ENCODE measurements at places on chromosomes 4 and X. TPM values are rescaled to one million over a fixed set of nuclear protein-coding genes. Genes with fewer than 3 reads are reported as not detected.

DNA sequence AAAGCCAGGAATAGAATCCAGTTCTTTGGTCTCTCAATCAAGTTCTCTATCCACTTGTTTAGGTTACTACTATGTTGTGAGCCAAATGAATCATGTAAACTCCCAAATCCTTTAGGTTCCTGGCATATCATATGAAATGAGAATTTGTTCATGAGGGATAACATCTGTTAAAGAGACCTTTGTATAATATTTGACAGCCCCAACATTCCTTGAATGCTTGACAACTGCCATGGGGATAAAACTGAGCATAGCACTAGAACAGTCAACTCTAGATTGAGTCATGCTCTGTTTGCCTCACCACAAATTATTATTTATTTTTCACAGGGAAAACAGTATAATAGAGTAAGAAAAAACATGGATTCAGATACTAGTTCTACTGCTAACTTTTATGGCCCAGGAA, 93.3 kb downstream of the NAA11 start:
- peaks cover 24% of the 10 kb centered on the region for H3K4me1 ChIP-seq
- no peak overlapping the region for H3K27ac ChIP-seq
- H3K27me3 ChIP-seq, result no peaks in the 10 kb centered on the region

DNA sequence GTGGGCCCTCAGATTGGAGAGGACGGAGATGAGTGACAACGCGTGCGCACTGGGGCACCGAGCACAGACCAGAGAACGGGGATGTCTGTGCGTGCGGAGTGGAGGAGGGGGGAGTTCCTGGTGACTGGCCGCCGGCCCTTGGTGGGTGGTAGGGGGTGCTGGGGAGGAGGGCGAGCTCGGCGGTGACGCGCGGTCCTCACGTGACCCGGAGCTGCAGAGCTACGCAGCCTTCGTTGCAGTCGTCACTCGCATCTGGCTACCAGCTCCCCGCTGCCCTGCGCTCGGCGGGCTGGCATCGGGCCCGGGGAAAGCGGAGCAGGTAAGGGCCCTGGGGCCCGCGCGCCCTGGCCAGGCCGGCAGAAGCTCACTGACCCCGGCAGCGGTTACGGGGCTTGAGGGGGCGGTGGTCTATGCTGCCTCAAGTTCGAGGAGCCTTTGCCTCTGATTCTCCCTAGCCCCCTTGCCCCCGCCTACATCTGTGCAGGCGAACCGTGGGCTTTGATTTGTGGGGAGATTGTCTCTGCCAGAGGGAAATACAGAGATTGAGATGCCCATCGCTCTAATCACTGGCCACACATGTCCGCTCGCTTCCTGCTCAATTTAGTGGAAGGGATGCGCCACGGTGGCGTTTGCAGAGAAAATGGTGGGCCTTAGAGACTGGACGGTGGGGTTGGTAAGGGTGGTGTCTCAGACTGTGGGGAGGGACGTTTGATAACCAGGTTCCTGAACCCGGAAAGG, at the start of gene ARMCX4:
Gene ARMCX4, plus strand, starts transcription at position 245 of the 738 bp plus-strand sequence. CDS start 3,134 bp downstream, outside the sequence.
- H3K4me1 ChIP-seq, result no peaks in the 10 kb centered on the region
- peaks cover 3% of the 10 kb centered on the region for H3K27me3 ChIP-seq
- peaks cover 6% of the 10 kb centered on the region for H3K36me3 ChIP-seq

DNA sequence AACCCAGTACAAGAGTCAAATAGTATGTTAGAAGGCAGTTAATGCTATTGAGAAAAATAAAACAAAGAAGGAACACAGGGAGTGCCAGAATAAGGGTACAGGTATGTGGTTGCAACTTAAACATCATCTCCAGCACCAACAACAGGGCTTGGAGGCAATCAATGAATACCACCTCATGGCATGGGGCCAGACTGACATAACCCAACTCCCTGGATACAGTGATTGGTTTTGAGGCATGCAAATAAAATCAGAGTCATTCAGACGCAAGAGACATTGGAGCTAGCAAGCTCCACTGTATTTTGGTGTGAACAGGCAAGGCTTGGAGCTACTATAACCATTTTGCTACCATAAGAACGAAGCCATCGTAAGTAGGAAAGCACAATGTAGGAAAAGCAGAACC, 56.7 kb downstream of the PPP3CA start:
- H3K27me3 ChIP-seq, result peaks cover 4% of the 10 kb centered on the region
- no peak for DNase-seq
- H3K36me3 ChIP-seq, result no peaks in the 10 kb centered on the region
- H3K4me1 ChIP-seq, result peaks cover 2% of the 10 kb centered on the region

DNA sequence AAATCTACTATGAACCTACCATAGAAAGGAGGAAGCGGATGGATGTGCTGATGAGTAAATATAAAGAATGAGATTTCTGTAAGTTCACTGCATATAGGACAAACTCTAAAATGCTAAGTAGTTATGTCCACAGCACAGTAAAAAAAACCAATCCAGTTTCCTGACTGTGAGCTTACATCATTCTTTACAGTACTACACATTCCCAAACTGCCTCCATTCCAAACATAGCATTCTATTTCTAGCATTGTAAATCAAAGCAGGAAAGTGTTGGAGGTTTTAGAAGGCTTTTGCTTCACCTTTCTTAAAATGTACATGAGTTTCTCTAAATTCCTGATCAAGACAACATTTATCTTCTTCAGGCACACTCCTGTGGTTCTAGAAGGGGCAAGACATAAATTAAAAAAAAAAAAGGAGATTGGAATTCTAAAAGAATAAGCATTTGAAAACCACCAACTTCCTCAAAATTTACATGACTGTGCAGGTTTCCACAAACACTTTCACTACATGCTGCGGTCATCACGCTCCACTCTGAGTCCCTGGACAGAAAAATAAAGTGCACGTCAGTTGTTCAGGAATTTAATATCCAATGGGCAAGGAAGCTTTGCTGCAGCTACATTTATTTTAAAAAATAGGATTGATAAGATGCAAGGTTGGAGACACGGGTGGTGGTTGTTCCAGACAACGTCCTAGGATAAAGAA, 297.6 kb upstream of the STS start:
- H3K4me1 ChIP-seq, result no peaks in the 10 kb centered on the region
- no peak overlapping the region for H3K4me3 ChIP-seq
- H3K27me3 ChIP-seq, result no peaks in the 10 kb centered on the region
- H3K36me3 ChIP-seq, result no peaks in the 10 kb centered on the region

DNA sequence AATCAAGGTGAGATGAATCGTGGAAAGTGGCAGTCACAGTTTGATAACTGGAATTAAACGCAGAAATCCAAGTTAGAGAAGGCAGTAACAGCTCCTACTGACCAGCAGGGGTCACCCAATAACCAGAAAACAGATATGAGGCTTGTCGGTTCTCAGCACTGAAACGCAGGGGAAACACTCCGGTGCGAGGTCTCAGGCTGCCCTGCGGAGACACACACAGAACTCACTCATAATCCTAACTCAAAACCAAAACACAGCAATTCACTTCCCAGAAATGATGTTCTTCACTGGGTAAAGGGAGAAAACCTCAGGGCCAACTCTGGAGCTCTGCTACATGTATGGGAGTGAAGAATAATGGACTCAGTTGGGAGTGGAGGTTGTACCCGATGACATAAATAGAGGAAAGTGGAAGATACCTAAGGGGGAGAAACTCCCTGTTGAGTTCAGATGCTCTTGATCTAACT, 384.4 kb downstream of the RAPGEF2 start:
- H3K27me3 ChIP-seq, result no peaks in the 10 kb centered on the region
- no peak overlapping the region for H3K27ac ChIP-seq
- H3K4me1 ChIP-seq, result peaks cover 20% of the 10 kb centered on the region
- H3K36me3 ChIP-seq, result peaks cover 12% of the 10 kb centered on the region
- no peak overlapping the region for H3K4me3 ChIP-seq
- DNase-seq, result peak; percentile 59

DNA sequence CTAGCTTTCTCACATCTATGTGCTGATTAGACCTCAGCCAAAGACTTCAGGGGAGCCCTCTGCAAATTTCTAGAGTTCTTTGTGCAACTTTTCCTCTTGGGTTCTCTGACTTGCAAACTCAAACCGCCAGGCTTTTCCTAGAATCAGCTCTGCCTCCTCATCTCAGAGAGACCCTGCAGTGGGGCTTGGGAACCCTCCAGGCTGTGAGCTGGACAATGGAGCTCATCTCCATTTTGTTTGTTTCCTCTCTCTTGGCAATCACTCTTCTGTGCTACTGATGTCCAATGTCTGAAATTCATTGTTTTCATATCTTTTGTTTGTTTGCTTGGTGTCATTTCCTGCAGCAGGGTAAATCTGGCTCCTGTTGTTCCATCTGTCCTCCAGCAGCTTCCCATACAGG, 33.0 kb downstream of the GYPB start:
- no peaks in the 10 kb centered on the region for H3K36me3 ChIP-seq
- no peaks in the 10 kb centered on the region for H3K27me3 ChIP-seq
- DNase-seq, result no peak
- no peak overlapping the region for H3K4me3 ChIP-seq
- peaks cover 3% of the 10 kb centered on the region for H3K4me1 ChIP-seq
- H3K27ac ChIP-seq, result no peak overlapping the region

GRCh38 chr4:52687696-52688095, 28.6 kb upstream of the USP46 start:
- no peaks in the 10 kb centered on the region for H3K27me3 ChIP-seq
- H3K4me3 ChIP-seq, result no peak overlapping the region
- H3K27ac ChIP-seq, result no peak overlapping the region
- no peaks in the 10 kb centered on the region for H3K4me1 ChIP-seq

GRCh38 chr4:3465698-3466671, 2.9 kb downstream of the DOK7 start:
- no peaks in the 10 kb centered on the region for H3K36me3 ChIP-seq
- no peak overlapping the region for H3K4me3 ChIP-seq
- peaks cover 4% of the 10 kb centered on the region for H3K4me1 ChIP-seq
- peak; percentile 28 for DNase-seq

GRCh38 chr4:76341063-76341462, 34.5 kb downstream of the STBD1 start:
- H3K4me1 ChIP-seq, result no peaks in the 10 kb centered on the region
- H3K36me3 ChIP-seq, result peaks cover 4% of the 10 kb centered on the region
- DNase-seq, result no peak
- H3K4me3 ChIP-seq, result no peak overlapping the region
- H3K27ac ChIP-seq, result no peak overlapping the region

DNA sequence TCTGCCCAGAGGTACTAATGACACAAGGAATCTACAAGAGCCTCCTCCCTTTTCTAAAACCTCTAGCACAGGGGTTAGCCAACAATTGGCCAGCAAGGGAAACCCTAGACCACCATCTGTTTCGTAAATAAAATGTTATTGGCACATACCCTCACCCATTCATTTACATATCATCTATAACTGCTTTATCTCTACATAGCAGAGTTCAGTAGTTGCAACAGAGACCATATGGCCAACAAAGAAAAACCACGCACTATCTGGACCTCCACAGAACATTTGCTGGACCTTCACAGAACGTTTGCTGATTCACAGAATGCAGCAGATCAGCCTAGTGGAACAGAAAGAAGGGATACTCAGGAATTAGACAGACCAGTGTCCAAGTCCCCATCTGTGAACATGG, 9.4 kb downstream of the SLC2A9 start:
- peaks cover 2% of the 10 kb centered on the region for H3K4me1 ChIP-seq
- no peak overlapping the region for H3K4me3 ChIP-seq
- no peak for DNase-seq
- H3K36me3 ChIP-seq, result no peaks in the 10 kb centered on the region
- no peak overlapping the region for H3K27ac ChIP-seq
- peaks cover 6% of the 10 kb centered on the region for H3K27me3 ChIP-seq

DNA sequence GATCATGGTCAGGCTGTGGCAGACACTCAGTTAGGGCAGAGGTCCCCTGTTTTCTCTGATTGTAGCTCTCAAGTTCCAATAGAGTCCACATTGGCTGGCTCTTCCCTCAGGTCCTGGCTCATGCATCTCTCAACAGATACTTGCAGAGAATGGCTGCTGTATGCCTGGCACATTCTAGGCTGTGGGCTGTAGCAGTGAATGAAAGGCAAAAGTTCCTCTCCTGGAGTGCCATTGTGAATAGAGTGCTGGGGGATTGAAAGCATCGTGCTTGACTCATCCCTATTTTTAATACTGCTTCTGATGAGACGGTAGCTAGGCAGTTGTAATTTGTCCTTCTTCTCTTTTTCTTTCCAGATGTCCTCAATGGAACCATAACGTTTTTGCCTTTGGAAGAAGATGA, 5.5 kb downstream of the TRMT44 start:
- H3K27me3 ChIP-seq, result peaks cover 8% of the 10 kb centered on the region
- H3K4me3 ChIP-seq, result no peak overlapping the region
- H3K36me3 ChIP-seq, result no peaks in the 10 kb centered on the region
- H3K27ac ChIP-seq, result no peak overlapping the region

- peaks cover 1% of the 10 kb centered on the region for H3K4me1 ChIP-seq
- no peak overlapping the region for H3K4me3 ChIP-seq
- H3K36me3 ChIP-seq, result peaks cover 4% of the 10 kb centered on the region
- H3K27me3 ChIP-seq, result peaks cover 11% of the 10 kb centered on the region
- no peak overlapping the region for H3K27ac ChIP-seq
Observed at GRCh38 chr4:7422898-7423180, 11.9 kb downstream of the PSAPL1 start.

Gene ABRAXAS1
- total RNA-seq, result 16.0 TPM

Gene TASL
- not detected for total RNA-seq

Gene AGTR2
- not detected for total RNA-seq

Gene DUX4
- total RNA-seq, result 1.2 TPM

Gene XG
- not detected for total RNA-seq

Gene KLHL13
- total RNA-seq, result 46.9 TPM

Measured in glutamatergic neuron (in vitro differentiated cells).